D721Med (cell line): ENCODE measurements at places on chromosomes 6 and 20.

DNA sequence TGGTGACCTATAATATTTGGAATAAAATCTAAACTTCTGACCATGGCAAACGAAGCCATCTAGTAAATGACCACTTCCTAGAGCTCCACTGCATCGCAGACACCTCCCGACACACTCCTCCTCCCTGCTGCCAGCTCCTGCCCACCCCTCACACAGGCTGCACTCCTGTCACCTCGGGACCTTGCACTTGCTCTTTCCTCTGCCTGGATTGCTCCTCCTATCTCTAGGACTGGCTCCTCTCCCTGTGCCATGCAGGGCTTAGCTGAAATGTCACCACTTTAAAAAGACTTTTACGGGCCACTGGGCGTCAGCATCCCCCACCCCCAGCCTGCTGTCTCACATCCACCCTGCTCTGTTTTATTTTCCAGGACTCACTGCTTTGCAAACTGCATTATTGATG is 87.6 kb upstream of the MC3R start:
- DNase-seq: no peak

DNA sequence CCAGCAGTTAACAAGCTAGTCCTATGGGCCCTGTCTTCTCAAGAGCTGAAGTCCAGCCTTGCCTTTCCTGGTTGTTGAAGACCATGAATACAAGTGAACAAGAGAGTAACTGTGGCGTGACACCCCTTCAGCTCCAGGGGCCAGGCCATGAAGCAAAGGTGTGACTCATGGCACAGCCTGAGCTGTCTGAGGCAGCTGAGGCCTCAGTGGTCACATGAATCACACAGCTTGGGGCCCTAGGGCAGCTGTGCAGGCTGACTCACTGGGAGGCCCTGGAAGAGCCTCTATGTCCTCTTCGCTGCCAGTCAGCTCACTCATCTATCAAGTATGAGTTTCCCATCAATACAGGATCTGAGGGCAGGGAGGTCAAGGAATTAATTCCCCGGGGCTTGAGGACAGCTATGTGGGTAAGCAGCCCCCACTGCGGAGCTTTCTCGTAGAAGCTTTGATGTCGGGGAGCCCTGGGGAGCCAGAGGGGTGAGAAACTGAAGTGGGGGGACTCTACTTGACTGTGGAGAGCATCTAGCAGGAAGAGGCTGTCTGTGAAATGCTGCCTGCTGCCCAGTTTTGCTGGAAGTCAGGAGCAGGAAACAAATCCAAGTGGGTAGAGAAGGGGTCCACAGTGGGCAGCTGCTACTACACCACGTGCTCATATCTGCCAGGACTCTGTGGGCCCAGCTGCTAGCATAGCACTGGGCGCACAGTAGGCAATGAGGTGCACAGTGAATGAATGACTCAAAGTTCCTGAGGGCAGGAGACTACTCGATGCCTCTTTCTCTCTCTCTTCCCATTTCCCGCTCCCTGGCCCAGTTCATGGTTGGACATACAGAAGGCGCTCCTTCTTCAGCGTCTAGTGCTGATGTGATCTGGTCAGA is 13.7 kb upstream of the FAM83C start:
- DNase-seq: no peak

GRCh38 chr20:22305381-22305780 is 279.0 kb downstream of the FOXA2 start:
- DNase-seq: no peak

DNA sequence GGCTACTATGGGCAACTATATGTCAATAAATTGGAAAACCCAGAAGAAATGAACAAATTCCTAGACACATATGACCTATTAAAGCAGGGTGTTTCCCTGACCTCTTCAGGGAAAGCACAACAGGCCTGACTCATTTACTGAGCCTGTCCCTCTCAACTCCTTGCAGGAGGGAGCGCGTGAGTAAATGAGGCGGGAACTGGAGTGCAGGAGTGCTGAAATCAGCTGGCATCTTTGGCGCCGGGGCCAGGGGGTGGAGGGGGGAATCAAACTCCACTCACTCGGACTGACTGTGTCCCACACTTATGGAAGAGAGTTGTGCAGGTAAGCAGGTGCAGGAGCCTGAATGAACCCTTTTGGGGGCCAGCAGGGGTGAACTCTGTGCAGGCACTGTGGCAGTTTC is 671.2 kb upstream of the PTCHD4 start:
- DNase-seq: no peak

GRCh38 chr6:81638366-81638765 is 114.1 kb downstream of the TENT5A start:
- no peak for DNase-seq

GRCh38 chr6:5181510-5182317 is 79.0 kb downstream of the LYRM4 start:
- no peak for DNase-seq

DNA sequence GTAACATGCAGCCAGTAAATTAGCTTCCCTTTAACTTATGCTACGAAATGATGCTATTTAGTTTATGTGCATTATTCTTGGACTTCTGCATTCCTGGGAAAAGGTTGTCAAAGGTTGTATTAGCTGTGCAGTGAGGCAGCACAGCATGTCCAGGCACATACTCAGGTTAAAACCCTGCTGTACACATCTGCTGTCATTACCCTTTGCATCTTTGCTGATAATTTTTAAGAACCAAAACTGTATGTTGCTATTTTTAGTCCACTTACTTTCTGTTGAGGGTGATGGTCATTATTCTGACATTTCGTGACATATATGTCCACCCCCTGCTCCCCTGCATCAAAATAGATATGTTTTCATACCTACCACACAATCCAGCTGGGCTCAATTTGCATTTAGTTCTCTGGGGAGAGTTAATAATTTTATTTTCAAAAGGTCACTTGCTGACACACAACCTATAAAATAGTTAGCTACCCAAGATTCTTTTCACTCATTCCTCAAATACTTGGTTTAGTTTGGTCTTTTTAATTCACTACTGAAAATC is 142.5 kb upstream of the SPACA1 start:
- DNase-seq: no peak

DNA sequence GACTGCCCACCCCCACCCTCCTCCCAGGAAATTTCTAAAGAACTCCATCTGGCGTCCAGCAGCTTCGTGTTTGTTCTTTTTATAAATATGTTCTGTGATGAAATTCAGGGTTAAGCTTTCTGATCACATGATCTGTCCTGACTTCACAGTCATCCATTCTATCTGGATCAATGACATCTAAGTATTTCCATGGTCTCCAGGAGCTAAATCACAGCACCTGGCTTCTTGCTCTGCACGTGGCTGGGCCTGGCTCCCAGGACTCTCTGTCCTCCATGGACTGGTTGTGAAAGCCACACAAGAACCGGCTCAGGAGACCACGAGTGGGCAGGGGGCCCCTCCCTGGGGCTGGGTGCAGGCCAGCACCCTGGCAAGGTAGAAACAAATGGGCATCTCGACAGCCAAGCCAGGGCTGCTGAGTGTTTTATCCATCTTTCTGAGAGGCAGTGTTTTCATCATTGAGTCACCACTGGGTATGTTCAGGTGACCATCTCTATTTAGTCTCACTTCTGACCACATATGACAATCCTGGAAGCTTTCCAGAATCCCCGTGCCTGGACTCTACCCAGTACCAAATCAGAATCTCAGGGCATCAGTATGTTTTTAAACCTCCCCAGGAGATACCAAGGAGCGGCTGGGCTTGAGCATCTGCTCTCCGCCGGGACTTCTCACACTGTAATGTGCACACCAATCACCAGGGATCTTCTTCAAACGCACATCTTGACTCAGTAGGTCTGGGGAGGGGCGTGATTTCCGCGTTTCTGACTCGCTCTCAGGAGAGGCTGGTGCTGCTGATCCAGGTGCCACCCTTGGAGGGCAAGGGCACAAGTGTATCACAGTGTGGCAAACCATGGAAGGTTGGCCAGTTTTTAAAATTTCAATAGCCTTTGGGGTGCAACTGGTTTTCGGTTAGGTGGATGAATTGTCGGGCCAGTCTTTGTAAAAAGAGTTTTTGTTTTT is 31.6 kb upstream of the PXDC1 start:
- DNase-seq: no peak

DNA sequence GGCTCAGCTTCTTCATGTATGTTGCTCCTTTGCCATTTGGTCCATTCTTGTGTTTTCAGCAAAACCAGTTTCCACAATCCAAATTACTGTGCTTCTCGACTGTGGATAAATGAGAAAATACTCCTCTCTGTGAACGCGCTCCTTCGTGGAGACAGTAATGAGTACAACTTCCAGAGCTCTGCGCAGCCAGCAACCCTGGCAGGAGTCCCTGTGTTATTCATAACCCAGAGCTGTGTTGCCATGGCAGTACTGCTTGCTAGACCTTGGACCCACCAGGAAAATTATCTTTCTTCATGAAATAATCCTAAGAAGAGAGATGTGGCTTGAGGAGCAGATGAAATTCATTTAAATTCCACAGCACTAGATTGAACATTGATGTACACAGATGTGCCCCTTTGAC is 73.7 kb downstream of the SLC22A3 start:
- DNase-seq: no peak

GRCh38 chr6:125257351-125257750 is 44.4 kb downstream of the HDDC2 start:
- DNase-seq: no peak

DNA sequence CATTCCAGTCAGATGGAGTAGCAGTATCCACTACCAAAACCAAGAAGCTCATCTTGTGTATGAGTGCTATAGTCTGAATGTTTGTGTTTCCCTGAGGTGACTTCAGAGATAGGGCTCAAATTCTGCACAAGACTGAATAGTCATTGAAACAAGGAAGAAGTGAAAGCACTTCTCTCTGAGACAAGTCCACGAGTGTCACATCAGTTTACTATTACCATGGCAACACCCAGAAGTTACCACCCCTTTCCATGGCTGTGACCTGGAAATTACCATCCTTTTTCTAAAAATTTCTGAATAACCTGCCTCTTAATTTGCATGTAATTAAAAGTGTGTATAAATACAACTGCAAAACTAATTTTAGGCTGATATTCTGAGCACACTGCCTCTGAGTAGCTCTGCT is 682.1 kb upstream of the ADGRB3 start:
- DNase-seq: no peak

- DNase-seq: no peak
Observed at GRCh38 chr20:40875116-40876085, 153.2 kb upstream of the TOP1 start.

- no peak for DNase-seq
Observed at GRCh38 chr6:37688078-37688850, 9.4 kb downstream of the MDGA1 start.

DNA sequence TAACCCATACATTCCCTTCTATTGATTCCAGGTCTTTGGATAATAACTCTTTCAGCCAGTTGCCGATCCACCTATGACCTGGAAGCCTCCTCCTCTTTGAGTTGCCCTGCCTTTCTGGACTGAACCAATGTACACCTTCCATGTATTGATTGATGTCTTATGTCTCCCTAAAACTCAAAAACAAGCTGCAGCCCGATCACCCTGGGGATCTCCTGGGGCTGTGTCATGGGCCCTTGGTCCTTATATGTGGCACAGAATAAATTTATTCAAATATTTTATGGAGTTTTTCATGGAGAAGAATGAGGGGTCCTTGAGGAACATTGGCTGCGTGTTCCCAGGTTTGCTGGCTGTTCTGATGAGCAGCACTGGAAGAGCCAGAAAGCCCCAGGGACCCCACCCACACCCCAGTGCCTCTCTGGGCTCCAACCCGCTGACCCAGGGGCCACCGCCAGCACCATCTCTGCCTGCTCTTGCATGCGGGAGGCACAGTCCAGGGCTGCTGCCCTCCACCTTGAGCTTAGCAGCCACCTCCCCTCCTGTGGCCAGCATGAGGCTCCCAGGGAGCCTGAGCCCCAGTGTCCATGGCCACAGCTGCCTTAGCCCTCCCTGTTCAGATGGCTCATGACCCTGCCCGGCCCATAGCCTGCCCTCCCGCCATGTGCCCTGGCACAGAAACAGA is 36.5 kb upstream of the CST7 start:
- DNase-seq: no peak

DNA sequence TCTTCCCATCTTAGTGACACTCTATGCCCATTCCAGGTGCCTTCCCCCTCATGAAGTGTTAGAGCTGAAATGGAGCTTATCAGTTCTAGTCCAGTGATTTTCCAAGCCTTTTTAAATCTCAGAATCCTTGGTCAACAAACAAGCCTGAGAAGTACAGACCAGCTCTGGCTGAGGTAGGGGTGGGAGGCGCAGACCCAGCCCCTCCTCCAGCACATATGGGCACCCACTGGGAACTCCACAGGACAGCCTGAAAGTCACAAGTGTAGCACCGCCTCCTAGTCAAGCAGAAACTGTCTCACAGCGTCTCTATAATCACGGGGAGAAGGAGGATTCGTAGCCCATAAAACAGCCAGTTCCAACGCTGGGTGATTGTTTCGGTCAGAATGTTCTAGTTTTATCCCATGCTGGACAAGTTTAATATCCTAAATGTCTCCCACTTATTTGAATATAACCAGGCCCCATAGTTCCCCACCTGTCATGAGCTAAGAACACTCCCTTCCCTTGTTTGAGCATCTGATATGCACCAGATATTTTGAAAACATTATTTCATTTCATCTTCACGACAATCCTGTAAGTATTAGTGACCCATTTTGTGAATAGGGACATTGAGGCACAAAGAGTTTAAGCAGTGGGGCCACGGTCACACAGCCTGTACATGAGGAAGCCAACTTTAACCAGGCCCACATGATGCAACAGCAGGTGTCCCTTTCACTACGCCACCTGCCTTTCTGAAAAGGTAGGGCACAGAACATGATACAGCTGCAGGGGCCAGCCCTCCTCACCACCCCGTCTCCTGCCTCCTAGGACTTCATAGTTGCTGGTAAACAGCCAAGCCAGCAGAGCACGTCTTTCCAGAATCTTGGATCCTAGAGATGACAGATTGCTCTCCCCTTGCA is 40.1 kb downstream of the TRAF3IP2 start:
- DNase-seq: no peak

- no peak for DNase-seq
Observed at GRCh38 chr6:7431674-7432390, 42.2 kb downstream of the RIOK1 start.

DNA sequence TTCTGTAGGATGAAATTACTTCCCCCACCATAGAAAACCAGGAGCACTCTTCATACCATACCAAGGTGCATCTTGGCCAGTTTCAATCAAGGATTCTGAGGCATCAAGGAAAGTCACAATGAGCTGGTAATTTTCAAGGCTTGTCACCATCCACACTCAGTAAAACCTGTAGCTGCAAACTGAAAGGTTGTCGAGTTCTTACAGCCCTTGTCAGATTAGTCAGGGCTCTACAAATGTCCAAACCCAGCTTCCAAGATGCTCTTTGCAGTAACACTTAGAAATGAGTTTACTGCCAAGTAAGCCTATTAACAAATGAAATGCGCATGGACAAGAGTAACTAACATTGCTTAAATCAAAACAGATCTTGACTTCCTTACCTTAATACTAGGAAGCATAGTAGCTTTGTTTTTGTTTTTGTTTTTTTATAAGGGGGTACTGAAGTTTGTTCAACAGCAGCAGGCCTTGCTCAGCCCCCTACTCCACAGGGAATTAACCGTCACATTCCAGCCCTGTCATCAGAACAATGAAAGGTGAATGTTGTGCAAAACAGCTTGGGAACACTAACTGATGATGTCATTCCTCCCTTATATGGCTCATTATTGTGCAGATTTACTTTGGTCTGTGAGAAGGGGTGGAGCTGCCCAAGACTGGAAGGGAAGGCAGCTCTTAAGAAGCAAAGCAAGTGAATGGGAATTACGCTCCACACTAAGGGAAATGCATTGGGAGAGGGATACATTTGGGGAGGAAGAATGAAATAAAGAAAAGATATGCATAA is 49.9 kb upstream of the TMEM30A start:
- DNase-seq: no peak

- DNase-seq: no peak
Observed at GRCh38 chr6:53827531-53827930, 32.7 kb downstream of the LRRC1 start.

- DNase-seq: no peak
Observed at GRCh38 chr20:61861054-61861841, 204.4 kb downstream of the TAF4 start.
